ENCODE measurements at places on chromosomes 3 and 15.
A peak's percentile ranks its signal among the peaks of the same experiment; 100 is the strongest.

DNA sequence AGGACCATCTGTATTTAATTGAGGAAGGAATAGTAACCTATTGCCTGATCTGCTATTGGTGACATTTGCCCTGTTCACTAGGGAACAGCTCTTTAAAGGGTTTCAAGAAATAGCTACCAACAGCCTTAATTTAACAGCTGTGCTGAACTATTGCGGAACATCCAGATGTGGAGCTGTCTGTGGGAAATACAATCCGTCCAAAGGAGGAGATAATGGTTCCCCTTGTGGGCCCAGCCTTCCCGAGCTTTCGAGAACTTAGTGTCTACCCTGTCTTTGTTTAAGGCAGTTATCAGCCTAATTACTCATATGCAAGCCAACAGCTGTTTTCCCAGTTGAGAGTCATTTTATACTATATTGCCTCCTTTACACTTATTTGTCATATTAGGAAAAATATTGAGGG is 398.6 kb downstream of the WDR72 start:
- ATAC-seq, result no peak

DNA sequence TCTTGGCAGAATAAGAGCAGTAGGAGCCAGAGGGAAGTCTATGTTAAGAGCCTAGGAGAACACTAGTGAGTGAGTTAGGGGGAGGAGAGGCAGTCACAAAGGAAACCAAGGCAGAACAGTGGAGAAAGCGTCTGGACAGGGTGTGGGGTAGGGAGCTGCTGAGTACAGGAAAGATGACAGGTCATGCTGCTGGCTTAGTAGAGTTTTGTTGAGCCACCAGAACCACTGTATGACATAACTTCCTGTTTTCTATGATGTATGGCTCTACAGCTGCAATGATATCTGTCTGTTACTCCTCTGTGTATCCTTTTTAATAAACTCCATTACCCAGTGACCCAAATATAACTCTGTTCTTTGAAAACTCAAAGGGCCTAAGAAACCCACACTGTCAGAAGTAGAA is 10.6 kb upstream of the STT3B start:
- no peak for ATAC-seq

DNA sequence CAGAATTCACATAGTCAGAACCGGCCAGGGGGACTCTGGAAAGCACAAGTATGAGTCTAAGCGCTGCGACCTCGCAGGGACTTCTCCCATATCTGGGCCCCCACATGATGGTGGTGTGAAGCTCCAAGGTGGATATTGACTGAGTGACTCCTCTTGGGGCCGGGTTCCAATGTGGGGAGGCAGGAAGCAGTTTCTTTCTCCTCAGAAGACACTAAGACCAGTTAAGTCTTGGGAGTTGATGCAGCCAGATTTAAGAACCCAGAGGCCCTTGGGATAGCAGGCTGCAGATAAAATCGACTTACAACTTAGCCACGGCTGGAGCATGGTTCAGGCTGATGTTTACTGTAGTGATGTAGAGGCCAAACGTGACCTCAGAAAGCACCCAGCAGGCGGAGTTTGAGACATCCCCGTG is 55.4 kb upstream of the KLF13 start:
- no peak for ATAC-seq

DNA sequence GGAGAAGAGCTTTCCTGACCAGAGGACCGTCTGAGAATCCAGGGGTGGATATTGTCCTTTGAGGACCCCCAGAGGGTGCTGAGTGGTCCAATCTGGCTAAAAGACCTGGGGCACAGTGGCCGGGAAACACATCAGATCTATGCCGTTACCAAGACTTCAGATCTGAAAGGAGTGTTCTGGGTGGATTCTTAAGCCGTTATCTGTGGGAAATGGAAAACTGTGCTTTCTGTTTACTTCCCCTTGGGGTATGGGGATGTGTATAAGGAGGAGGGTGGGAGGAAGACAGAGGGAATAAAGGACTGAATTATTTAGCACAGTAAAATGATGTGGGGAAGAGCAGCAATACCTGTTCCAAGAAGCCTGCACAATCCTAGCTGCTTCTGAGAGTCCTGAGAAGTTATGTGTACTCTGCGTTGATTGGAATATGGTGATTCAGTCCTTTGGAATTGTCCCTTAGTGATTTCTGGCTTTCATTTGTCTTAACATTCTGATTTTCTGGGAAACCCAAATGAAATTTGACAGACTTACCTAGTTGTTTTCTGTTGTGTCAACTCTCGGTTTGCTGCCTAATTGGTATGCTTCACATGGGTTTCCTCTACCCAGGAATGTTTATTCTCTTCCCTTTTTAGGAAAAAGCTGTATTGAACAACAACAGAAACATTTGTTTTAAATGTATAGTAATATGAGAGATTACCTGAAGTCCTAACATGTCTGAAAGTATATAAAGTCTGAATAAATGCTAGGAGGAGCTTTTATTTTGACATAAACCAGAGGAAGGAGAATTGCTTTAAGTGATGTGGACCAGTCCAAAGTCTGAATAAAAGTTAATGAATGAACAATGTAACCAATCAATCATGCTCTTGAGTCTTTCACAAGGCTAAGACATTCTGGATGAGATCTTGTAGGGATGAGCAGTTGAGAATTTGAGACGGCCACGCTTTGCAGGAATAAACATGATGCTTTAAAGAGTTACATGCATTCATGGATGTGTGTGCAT is 427.1 kb upstream of the C2CD4B start:
- no peak for ATAC-seq

- ATAC-seq, result no peak
Observed at GRCh38 chr3:71629289-71629688, 45.8 kb upstream of the FOXP1 start.

DNA sequence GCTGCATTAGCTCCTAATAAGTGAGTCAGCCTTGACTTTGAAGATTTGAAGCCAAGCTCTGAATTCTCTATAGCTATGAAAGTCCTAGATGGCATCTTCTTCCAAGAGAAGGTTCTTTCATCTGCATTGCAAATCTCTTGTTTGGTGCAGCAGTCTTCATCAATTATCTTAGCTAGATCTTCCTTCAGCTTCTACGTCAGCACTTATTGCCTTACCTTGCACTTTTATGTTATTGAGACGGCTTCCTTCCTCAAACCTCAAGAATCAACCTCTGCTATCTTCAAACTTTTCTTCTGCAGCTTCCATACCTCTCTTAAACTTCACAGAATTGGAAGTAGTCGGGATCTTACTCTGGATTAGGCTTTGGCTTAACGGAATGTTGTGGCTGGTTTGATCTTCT is 167.6 kb downstream of the SCAPER start:
- ATAC-seq, result no peak

- ATAC-seq, result no peak
Observed at GRCh38 chr3:138718849-138719248, 110.3 kb downstream of the FAIM start.

DNA sequence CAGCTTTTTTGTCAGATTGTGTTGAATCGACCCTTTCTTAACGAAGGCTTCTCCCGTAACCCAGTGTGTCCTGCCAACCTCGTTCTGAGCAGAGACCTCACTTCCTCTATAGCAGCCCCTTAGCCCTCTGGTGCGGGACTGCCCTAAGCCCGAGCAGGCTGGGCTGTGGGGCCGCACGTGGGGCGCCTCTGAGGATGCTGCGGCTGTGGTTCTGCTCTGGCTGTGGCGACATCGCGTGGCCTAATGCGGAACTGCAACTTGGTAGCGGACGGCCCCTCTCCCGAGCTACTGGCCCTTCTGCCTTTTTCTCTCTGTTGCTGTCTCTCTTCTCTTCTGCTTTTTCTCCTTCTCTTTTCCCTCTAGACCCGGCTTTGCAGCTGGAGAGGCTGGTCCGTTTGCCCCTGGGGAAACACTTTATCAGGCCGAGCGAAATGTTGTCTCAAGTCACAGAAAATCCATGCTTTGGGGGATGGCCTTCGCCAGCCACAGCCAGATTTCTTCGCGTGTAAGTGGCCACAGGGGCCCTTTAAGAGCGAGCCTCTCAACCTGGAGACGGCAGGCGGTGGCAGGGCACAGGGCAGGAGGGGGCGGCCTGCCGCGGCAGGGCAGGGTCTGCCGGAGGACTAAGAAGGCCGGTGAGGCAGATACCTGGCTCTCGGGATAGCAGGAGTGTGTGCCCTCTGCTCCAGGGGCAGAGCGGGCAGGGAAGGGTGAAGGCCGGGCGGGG is 19.4 kb upstream of the KIF23 start:
- peak; percentile 94 for ATAC-seq

- no peak for ATAC-seq
Observed at GRCh38 chr3:168314166-168314565, 218.4 kb upstream of the GOLIM4 start.

DNA sequence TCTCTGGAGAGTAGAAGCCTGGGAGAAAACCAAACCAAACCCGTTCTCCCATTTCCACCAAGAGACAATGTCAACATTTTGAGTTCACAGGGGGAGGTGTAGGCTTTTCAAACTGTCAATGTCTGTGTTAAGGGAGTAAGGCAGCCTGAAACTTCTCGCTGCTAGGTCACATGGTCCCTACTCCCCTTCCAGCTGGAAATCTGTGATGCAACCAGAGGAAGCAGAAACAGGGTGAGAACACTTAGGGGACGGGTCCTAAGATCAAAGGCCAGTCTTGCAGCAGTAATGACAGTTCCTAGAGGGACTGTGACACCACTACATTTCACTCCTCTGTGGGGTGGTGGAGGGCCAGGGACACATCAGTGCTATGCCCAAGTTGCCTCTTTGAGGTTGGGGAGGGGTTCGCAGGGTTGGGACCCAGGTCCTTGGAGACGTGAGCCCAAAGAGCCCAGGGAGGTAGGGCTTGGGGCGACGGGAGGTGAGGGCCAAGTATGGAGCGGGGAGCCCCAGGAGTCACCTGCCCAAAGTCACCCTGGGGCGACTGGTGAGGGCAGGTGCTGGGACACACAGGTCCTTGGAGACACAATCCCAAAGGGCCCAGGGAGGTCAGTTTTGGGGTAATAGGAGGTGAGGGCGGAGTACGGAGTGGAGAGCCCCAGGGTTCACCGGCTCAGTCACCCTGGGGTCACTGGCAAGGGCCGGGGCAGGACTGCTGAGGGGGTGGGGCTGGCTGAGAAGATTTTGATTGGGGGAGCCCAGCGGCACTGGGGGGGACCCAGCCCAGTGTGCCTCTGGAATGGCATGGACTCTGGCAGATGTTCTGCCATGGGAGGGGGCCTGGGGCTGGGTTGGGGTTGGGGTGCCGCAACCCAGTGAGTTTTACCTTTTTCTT is 582 bp downstream of the GOLGA6L2 start:
- ATAC-seq, result no peak

DNA sequence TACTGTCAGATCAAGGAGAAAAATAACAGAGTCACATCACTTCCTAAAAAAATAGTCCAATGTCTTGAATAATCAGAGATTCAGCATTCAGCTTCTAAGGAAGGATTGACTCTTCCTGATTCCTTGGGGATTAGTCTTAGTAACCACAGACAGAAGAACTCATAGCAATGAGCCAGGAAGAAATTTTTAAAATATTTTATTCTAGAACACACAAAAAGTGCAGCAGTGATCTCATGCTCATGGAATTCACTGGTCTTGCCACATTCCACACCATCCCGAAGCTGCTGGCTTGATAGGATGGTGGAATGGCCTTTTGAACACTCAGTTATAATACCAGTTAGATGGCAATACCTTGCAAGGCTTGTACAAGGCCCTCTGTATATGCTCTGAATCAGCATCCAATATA is 43.0 kb upstream of the ABI3BP start:
- peak; percentile 42 for ATAC-seq

DNA sequence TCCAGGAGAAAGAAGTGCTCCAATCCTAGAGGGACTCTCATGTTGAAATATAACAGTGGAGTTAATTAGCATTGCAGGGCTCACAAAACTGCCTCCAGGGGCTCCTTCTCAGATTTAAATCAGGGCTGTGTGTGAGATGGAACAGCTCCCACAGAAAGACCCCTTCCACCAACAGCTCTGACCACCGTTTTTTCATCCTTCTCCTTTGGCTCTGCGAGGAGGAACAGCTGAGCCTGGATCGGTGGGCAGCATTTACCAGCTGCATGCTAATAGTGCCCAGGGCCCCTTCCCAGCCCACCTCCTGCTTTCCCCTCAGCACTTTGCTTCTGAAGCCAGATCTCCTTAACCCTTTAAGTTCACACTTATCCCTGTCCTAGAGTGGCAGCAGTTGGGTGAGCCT is 119.2 kb upstream of the UBE2E1 start:
- no peak for ATAC-seq

DNA sequence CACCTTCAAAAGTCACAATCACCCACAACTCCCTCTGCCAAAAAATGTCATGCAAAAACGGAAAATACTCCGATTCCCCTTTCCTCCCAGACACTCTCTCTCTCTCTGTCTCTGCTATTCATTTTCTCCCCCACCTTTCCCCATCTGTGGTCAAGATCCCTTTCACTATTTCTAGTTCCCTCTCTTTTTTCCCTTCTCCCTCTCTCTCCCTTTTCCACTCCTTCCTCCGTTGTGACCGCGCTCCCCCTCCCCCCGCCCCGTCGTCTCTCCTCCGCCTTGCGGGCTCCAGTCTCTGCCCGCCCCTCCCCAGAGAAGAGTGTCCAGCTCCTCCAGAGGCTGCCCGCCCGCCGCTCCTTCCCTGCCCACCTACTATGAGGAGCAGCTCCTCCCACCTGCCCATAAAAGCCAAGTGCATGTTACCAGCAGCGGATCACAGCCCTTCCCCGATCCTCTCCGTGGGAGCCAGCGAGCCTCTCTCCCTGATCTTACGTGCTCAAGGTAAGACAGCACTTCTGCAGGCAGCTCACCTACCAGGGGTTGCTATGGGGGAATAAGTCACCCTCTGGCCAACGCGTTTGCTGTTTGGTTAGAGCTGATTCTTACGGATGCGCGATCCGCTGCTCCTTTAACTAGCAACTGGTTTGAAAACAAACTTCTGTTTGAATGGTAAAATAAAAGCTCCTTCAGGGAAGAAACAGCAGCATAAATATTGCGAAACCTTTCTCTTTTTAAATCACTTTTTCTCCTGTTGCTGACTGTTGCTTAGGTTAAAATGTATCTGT is at the start of gene COL8A1:
COL8A1 (plus strand) TSS at position 428 of the 782 bp plus-strand sequence. CDS start 152,089 bp downstream, outside the sequence.
- peak; percentile 63 for ATAC-seq

GRCh38 chr3:128439226-128439625 is 27.5 kb downstream of the DNAJB8 start:
- ATAC-seq, result no peak

- ATAC-seq, result no peak
Observed at GRCh38 chr3:10988001-10988665, 4.4 kb upstream of the SLC6A1 start.

GRCh38 chr15:42010434-42010833 is 10.4 kb downstream of the PLA2G4E start:
- no peak for ATAC-seq

DNA sequence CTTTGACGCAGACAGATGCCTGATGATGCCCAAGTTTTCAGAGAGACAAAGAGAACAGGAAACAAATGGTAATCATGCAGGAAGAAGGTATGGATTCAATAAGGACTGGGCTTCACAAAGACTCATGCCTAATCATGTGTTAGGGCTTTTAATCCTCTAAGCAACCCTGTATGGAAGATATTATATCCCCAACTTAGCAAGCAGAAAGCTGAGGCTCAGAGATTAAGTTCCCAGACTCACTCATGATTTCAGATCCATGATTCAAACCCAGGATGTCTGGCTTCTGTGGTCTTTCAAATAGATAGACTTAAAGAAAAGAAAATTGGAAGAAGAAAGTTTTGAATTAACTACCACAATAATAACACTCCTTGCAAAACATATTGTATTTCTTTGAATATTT is 4.1 kb upstream of the CLASP2 start:
- ATAC-seq, result no peak

Data from motor neuron (in vitro differentiated cells).